Endodermal cell (in vitro differentiated cells): ENCODE measurements at places on chromosomes 13 and 19. TPM values are rescaled to one million over a fixed set of nuclear protein-coding genes. Genes with fewer than 3 reads are reported as not detected.

- no peak for DNase-seq
Measured at GRCh38 chr13:75872980-75873379, 236.8 kb downstream of the LMO7 start.

- peak; percentile 42 for DNase-seq
Measured at GRCh38 chr19:3978145-3978544, 7.1 kb downstream of the EEF2 start.

DNA sequence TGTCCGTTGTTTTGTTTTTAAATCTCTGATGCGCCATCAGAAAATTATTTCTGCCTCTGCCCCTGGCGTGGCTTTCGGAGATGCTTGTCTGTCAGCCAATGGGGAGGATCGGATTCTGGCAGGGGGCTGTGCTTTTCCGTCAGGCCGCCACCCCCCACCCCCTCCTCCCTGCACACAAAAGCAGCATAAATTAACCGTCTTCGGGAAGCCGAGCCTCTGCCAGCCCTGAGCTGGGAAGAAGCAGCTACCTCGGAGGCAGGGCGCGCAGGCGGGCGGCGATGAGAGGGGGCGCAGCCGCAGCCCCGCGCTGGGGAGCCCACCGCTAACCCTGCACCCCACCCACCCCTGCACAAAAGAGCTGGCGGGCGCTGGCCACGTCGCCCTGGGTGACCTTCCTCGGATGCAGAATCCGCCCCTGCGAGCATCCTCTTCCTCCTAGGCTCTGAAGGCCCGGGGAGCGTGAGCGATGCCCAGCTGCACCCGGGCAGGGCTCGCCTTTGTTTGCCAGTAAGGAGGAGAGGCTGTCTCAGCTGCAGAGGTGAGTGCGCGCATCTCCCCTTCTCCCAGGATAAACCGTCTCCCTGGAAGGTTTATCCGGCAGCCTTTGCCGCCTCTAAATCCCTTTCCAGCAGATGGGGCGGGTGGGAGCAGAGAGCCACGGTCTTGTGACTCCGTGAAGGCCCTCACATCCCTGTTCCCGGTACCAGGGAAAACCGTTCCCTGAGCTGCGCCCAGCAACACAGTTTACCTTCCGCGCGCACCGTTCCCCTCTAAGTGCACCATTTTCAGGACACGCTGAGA is at the start of gene ATCAY:
ATCAY (plus strand) TSS at position 215 of the 801 bp plus-strand sequence. CDS start 5,083 bp downstream, outside the sequence.
- peak; percentile 89 for DNase-seq

DNA sequence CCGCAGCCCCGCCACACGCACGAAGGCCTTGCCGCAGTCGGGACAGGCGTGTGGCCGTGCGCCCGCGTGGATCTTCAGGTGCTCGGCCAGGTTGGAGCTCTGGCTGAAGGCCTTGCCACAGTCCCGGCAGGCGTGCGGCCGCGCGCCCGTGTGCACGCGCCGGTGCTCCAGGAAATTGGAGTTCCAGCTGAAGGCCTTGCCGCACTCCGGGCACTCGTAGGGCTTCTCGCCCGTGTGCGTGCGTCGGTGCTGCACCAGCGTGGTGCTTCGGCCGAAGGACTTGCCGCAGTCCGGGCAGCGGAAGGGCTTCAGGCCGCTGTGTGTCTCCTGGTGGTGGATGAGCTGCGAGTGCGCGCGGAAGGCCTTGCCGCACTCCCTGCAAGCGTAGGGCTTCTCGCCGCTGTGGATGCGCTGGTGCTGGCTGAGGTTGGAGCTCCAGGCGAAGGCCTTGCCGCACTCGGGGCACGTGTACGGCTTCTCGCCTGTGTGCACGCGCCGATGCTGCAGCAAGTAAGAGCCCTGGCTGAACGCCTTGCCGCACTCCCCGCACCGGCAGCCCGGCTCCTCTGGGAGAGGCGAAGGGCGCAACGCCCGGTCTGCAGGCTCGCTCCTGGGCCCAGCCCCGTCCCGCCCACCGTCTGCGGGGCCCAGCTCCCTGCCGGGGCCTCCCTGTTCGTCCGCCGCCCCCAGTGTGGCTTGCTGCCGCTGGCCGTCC is 3.6 kb upstream of the A1BG start:
- peak; percentile 55 for DNase-seq

The CEACAM8 gene
- total RNA-seq = not detected in 3 replicates
